ENCODE measurements at places on chromosomes 13 and 19.

- DNase-seq, result no peak
These were observed 19.8 kb downstream of the UGGT2 start for GRCh38 chr13:96033220-96034015.

- peak; percentile 92 for DNase-seq
These were observed 4.6 kb downstream of the SAFB start for GRCh38 chr19:5627395-5627904.

GRCh38 chr13:30998136-30999088, 66.0 kb downstream of the TEX26 start:
- DNase-seq, result no peak

DNA sequence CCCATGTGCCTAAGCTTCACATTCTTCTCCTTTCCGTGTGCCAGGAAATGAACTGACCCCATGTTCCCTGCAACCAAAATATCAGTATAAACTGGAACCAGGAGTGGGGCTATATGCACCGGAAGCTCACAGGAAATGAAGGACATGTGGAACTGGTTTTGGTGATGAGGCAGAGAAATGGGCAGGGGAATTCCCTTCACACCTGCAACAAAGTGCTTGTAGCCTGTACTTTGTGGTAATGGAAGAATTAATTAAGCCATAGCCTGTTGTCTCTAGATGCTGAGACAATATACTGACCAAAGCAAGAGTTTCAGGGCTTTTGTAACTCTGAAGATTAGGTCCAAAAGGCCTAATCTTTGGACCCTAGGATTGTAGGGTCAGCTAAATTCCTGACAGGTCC, 15.5 kb upstream of the UGGT2 start:
- DNase-seq, result no peak

GRCh38 chr19:54492568-54492967, 10.1 kb upstream of the LAIR2 start:
- no peak for DNase-seq

- no peak for DNase-seq
These were observed 691 bp upstream of the OLFM2 start for GRCh38 chr19:9937001-9937411.

GRCh38 chr19:33840783-33841182, 44.1 kb downstream of the KCTD15 start:
- no peak for DNase-seq

GRCh38 chr19:47832723-47833122, 11.0 kb downstream of the CRX start:
- DNase-seq, result no peak

- no peak for DNase-seq
These were observed 20.5 kb upstream of the VSTM2B start for GRCh38 chr19:29505097-29505824.

GRCh38 chr13:36717966-36718545, 44.2 kb downstream of the SERTM1 start:
- DNase-seq, result no peak

- DNase-seq, result no peak
These were observed at the start of gene SOHLH2 for GRCh38 chr13:36214163-36214921. TSS of gene SOHLH2 (minus strand) at chr13:36214556. CDS start at chr13:36214526, 30 bp downstream.

DNA sequence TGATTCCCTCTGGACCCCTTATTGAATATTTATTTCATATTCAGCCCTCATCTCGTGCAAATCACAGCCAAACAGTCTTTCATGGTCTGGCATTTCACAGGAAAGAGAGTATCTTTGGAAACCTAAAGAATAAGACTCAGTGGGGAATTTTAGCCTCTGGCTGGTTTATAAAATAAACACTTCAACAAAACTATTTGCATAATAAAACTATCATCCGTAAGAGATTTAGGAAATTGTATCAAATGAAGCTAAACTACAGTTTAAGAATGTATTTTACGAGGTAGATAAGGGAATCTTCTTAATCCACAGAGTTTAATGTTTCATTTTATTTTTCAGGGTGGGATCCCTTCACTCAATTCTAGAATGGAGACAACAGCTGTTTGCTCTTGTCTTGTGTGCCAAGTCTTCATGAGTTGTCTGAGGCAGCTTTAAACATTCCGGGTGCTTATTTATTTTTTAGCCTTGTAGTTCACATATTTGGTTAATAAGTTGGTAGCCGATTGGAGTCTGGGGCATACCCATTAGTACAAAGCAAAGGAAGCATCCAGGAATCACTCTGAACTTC, 634.4 kb upstream of the KLF12 start:
- DNase-seq, result no peak

- no peak for DNase-seq
These were observed 15.9 kb upstream of the ATF5 start for GRCh38 chr19:49912965-49913685.

DNA sequence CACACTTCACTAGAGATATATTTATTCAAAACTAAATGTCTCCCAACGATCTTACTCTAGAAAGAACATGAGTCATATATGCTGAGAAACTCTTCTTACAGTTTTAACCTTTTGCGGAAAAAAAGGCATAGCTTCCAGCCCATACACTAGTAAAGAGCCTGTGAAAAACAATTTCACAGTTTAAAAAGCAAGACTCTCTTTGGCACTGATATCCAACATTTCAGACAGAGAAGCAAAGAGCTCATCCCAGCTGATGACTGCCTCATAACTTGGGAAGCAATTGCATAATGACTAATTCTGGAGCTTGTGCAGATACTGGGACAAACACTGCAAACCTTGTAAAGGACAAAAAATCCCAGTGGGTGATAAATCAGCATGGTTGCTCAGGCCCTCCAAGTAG, 88.0 kb downstream of the ENOX1 start:
- DNase-seq, result no peak

DNA sequence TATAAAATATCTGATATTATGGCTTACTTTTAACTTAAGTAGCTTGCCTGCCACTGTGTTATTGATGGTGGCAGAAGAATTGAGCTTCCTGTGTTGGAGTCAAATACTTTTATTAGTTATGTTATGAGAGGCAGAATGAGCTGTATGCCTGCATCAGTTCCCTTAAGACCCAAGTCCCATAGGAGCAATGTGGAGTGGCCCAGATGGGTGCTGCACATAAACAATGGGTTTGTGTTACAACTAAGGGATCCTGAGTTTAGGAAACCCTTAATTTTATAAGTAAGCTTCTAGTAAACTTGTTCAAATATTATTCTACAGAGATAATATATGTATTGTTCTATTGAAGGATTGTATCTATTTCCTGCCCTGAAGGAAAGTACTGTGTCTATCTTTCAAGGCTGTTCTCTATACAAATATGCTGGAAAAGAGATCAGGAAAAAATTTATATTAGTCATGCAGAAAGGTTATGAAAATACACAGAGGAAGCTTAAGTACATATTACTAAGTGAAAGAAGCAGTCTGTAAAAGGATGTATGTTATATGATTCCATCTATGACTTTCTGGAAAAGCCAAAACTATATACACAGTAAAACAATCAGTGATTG, 2018.0 kb upstream of the PCDH20 start:
- DNase-seq, result no peak

GRCh38 chr13:73578251-73578875, 519.6 kb downstream of the KLF5 start:
- DNase-seq, result no peak

DNA sequence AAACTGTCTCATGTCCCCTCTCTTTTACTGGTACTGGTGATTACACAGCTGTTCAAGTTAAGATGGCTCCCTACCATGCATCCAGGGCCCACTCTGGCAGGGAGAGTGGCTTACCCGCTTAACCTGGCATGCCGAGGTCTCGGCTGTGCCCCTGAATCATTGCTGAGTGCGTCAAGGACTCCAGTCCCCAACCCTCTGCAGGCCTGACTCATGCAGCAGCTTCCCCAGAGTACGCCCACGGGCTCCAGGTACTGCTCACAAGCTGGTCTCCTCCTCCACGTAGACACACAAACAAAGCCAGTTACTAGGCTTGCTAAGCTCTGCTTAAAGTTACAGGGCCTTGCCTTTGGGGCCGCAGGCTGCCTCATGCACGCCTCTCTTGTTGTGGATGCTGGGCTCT, 447.4 kb downstream of the COG6 start:
- no peak for DNase-seq

GRCh38 chr13:113839536-113840204, 24.2 kb downstream of the GAS6 start:
- no peak for DNase-seq

GRCh38 chr19:5515737-5516136, 52.0 kb downstream of the TINCR start:
- no peak for DNase-seq

- no peak for DNase-seq
These were observed 224.2 kb upstream of the IRS2 start for GRCh38 chr13:110010404-110011138.

- no peak for DNase-seq
These were observed 36.2 kb upstream of the GARRE1 start for GRCh38 chr19:34217952-34218817.

GRCh38 chr13:71320452-71320851, 546.6 kb downstream of the DACH1 start:
- peak; percentile 66 for DNase-seq

DNA sequence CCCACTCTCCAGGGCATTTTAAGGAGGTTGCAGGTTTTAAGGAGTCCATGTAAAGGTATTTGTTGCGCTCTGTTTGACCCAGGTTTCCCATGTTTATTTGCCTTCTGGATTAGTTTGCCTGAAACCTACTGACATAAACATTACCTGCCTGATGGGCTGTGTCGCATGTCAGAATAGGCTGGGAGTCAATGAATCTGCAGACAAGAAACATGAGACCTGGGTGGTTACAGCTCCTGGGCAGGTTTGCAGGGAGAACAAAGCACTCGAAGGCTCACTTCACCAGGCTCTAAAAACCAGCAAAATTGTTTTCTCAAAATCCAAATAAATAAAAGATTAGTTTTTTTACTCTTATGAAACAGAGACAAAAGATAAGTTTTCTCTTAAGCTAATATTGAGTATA, 114.4 kb upstream of the SERTM1 start:
- no peak for DNase-seq
